EH (cell line): ENCODE measurements at places on chromosomes 7 and 10.

- no peak for DNase-seq
These were observed 308.1 kb upstream of the PFKP start for GRCh38 chr10:2759233-2759632.

DNA sequence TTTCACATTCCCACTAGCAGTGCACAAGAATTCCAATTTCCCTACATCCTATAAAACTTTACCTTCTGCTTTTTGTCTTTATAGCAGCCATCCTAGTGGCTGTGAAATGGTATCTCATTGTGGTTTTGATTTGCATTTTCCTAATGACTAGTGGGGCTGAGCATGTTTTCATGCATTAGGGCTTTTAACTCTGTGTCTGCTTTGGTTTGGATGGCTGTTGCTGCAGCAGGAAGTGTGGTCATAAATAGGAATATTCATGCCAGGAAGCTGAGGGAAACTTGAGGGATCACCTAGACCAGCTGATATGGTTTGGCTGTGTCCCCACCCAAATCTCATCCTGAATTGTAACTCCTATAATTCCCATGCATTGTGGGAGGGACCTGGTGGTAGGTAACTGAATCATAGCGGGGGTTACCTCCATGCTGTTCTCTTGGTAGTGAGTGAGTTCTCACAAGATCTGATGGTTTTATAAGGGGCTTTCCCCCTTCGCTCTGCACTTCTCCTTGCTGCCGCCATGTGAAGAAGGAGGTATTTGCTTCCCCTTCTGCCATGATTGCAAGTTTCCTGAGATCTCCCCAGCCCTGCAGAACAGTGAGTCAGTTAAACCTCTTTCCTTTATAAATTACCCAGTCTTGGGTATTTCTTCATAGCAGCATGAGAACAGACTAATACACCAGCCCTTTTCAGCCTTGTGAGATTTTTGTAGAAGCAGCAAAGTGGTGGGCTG is 181.8 kb upstream of the PITRM1 start:
- DNase-seq = peak; percentile 33

DNA sequence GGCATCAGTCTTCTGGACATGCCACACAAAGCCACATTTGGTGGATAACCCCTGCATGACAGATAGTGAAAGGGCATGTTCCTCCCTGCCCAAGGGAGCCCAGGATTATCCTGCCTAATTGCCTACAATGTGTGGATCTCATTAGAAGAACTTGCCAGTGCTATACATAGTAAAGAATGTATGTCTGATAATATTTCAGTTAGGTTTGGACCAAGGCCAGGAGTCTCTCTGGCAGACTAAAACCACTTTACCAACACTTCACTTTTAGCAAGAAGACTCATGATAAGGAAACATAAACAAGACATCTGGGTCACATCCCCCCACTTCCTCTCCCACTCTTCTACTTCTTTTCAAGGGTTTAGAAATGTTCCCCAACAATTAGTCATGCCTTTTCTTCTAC is 196.7 kb downstream of the MTERF1 start:
- DNase-seq = peak; percentile 35

DNA sequence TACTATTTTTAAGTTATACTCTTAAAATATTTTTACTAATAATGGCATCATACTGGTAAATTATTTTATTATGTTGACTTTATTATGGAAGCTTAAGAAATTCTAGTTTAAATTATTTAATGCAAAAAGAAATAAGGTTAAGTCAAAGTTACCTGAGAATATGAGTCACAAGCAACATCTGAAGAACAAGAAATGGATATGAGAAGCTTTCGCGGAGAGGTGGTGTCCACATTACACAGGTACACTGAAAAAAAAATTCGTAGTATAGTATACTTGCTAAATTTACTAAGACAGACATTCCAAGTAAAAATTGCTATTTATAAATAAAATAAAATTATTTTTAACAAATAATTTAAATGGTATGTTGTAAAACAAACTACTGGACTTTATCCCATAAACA is 143.8 kb downstream of the AVL9 start:
- no peak for DNase-seq

- DNase-seq = peak; percentile 32
These were observed 27.9 kb upstream of the HPS1 start for GRCh38 chr10:98474628-98475027.

DNA sequence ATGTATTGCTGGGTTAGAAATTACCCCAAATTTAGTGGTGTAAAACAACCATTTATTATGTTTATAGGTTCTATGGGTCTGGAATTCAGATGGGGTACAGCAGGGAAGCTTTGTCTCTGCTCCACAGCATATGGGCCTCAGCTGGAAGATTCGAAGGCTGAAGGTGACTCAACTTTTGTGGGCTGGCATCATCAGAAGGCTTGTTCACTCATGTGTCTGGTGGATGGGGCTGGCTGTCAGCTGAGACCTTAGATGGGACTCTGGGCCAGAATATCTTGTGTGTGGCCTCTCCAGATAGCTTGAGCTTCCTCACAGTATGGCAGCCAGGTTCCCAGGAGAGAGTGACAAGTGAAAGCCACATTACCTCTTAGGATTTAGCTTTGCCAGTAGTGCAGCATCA is 45.9 kb downstream of the ZNF503 start:
- DNase-seq = peak; percentile 3

GRCh38 chr7:156236936-156237599 is 403.5 kb upstream of the RNF32 start:
- DNase-seq = no peak

DNA sequence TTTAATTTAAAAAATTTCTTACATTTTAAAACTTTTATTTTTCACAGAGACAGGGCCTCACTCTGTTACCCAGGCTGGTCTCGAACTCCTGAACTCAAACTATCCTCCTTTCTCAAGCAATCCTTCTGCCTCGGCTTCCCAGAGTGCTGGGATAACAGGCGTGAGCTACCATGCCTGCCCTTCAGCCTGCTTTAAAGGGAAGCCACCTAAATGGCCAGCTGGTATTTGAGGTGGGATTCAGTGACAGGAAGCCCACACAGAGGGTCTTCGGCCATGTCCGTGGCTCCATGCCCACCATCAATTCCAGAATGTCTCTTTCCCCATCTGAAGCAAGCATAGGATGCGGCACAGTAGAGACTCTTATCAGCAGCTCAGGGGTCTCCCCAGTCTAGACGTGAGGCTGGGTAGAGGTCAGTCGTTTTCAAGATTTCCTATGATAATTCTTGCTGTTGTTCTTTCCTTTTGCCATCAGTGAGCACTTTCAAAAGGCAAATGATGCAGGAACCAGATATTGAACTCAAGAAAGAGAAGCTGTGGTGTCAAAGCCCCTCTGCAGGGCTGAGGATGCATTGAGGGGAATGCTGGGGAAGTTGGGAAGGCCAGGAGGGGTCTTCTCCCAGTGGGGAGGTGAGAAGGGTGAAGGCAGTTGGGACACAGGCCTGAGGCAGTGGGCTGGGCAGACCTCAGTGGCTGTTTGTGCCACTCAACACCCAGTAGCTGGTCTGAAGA is 291.5 kb upstream of the IGFBP3 start:
- no peak for DNase-seq

- no peak for DNase-seq
These were observed 188.5 kb upstream of the MKI67 start for GRCh38 chr10:128314686-128315085.

GRCh38 chr7:96084881-96085553 is 236.9 kb downstream of the SLC25A13 start:
- DNase-seq = peak; percentile 17

DNA sequence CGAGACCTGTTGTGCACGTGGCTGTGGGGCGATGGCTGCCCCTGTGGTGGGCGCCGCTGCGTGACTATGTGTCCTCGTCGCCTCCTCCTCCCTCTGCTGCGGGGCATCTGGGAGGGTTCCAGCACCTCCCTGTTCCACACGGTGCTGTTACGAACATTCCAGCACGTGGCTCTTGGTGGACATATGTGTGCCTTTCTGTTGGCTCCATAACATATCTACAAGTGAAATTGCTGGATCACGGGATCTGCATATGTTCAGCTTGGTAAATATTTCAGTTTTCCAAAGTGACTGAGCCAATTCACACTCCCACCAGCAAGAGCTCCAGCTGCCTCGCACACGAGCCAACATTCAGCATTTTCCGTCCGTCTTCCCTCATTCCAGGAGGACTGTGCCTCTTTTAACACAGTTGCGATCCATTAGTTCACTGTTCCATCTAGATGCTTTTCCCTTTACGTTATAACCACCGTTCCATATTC is 25.1 kb downstream of the SNX8 start:
- no peak for DNase-seq

GRCh38 chr10:97163781-97164501 is 21.8 kb downstream of the SLIT1 start:
- DNase-seq = no peak
